Thymus (tissue), 14 donors: ENCODE measurements at places on chromosomes 3 and 15. TPM values are rescaled to one million over a fixed set of nuclear protein-coding genes. Genes with fewer than 3 reads are reported as not detected.
A peak's percentile ranks its signal among the peaks of the same experiment; 100 is the strongest.

ZDHHC23 gene
- total RNA-seq, result 1.7 TPM

CXCR6 gene
- 10.4 TPM for total RNA-seq

CPOX gene
- 17.2 TPM for total RNA-seq

SYNPR gene
- 0.09 TPM for total RNA-seq

DNA sequence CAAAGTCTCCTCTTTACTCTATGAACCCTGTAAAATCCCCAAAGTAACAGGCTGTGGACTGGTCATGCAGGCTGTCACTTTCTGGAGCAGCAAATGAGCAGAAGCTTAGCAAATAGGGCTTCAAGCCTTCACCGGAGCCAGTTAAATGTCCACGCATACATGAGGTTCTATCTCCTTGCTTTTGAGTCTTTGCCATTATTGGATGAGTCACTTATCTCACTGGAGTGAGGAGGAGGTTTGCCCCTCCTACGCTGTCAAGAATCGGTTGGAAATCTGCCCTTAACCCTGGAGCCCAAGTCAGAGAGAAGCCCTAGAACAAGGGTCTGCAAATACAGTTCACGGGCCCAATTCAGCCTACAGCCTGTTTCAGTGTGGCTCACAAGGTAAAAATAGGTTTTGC lies 126.1 kb upstream of the CTNNB1 start:
- H3K4me3 ChIP-seq, result no peak overlapping the region
- no peak for DNase-seq
- no peak overlapping the region for H3K27ac ChIP-seq
- H3K4me1 ChIP-seq, result no peaks in the 10 kb centered on the region
- no peaks in the 10 kb centered on the region for H3K36me3 ChIP-seq

GRCh38 chr3:23698652-23699313 lies 107.0 kb upstream of the UBE2E1 start:
- no peak for DNase-seq
- peaks cover 11% of the 10 kb centered on the region for H3K4me1 ChIP-seq
- H3K27ac ChIP-seq, result no peak overlapping the region
- H3K36me3 ChIP-seq, result no peaks in the 10 kb centered on the region
- H3K27me3 ChIP-seq, result no peaks in the 10 kb centered on the region

- no peak for DNase-seq
- no peak overlapping the region for H3K27ac ChIP-seq
- no peaks in the 10 kb centered on the region for H3K27me3 ChIP-seq
- no peak overlapping the region for H3K4me3 ChIP-seq
- H3K4me1 ChIP-seq, result peaks cover 12% of the 10 kb centered on the region
Measured at GRCh38 chr3:107970993-107971580, 119.7 kb downstream of the CD47 start.

DNA sequence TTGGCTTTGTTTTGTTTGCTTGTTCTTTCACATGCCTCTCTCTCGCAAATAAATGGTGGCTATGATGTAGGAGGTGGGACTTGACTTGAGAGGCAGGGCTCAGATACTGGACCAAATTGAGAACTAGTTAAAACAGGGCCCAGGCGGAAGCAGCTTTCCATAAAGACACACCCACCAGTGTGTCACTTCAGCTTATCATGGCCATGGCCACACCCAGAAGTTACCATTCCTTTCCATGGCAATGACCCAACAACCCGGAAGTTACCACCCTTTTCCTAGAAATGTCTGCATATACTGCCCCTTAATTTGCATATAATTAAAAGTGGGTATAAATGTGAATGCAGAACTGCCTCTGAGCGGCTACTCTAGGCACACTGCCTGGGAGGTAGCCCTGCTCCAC lies 62.6 kb upstream of the CNTN4 start:
- H3K4me3 ChIP-seq, result no peak overlapping the region
- no peak overlapping the region for H3K27ac ChIP-seq
- H3K36me3 ChIP-seq, result no peaks in the 10 kb centered on the region
- no peaks in the 10 kb centered on the region for H3K4me1 ChIP-seq

- H3K27me3 ChIP-seq, result no peaks in the 10 kb centered on the region
- no peak for DNase-seq
- H3K27ac ChIP-seq, result no peak overlapping the region
- no peaks in the 10 kb centered on the region for H3K4me1 ChIP-seq
Measured at GRCh38 chr15:73305331-73306211, 63.2 kb downstream of the HCN4 start.

GRCh38 chr3:14528081-14528480 lies 12.1 kb downstream of the GRIP2 start:
- no peak overlapping the region for H3K4me3 ChIP-seq
- no peaks in the 10 kb centered on the region for H3K36me3 ChIP-seq
- H3K4me1 ChIP-seq, result no peaks in the 10 kb centered on the region
- H3K27me3 ChIP-seq, result peaks cover 7% of the 10 kb centered on the region
- H3K27ac ChIP-seq, result no peak overlapping the region

DNA sequence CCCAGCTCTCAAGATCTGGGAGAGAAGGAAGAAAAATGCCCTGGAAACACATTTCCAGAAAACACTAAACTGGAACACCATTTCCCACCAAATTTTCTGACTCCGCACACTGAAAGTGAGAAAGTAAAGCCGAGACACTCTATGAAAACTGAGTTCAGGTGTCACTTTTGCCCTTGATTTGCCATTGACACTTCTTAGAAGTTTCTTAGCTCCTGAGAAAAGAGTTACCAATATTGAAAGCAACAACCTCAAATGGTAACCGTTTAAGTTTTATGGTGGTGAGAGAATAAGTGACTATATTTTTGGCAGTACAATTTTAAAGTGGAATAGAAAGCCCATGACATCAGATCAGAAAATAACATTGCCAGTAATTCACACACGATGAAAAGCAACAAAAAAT lies 39.0 kb downstream of the CD86 start:
- H3K4me3 ChIP-seq, result no peak overlapping the region
- H3K4me1 ChIP-seq, result no peaks in the 10 kb centered on the region
- no peaks in the 10 kb centered on the region for H3K36me3 ChIP-seq
- H3K27ac ChIP-seq, result no peak overlapping the region
- DNase-seq, result no peak
- no peaks in the 10 kb centered on the region for H3K27me3 ChIP-seq

DNA sequence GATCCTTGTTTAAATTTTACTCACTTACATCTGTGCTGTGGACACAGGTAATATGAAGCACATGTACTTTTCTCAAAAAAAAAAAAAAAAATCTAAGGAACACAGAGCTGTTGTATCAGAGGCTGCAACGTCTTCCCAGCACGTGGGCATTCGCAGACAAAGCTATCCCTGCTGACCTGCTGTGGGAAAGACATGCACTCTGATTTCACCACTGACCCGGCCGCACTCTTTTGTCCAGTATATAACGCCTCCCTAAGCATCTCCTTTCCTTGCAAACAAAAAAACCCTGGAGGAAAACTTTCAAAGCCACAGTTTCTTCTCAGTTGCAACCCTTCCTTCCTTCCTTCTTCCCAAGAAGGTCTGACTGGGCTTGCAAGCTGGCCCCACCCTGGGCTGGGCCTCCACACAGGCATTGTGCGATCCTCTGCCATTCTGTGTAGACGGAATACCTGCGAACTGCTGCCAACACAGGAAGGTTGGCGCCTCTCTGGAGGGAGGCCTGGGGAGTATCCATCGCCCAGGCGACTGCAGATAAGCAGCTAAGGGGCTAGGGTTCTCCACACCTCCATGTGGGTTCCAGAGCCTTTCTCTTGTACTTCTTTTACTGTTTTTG lies 50.8 kb downstream of the SLC12A8 start:
- H3K27me3 ChIP-seq, result no peaks in the 10 kb centered on the region
- H3K4me3 ChIP-seq, result no peak overlapping the region
- no peak overlapping the region for H3K27ac ChIP-seq
- no peaks in the 10 kb centered on the region for H3K36me3 ChIP-seq

DNA sequence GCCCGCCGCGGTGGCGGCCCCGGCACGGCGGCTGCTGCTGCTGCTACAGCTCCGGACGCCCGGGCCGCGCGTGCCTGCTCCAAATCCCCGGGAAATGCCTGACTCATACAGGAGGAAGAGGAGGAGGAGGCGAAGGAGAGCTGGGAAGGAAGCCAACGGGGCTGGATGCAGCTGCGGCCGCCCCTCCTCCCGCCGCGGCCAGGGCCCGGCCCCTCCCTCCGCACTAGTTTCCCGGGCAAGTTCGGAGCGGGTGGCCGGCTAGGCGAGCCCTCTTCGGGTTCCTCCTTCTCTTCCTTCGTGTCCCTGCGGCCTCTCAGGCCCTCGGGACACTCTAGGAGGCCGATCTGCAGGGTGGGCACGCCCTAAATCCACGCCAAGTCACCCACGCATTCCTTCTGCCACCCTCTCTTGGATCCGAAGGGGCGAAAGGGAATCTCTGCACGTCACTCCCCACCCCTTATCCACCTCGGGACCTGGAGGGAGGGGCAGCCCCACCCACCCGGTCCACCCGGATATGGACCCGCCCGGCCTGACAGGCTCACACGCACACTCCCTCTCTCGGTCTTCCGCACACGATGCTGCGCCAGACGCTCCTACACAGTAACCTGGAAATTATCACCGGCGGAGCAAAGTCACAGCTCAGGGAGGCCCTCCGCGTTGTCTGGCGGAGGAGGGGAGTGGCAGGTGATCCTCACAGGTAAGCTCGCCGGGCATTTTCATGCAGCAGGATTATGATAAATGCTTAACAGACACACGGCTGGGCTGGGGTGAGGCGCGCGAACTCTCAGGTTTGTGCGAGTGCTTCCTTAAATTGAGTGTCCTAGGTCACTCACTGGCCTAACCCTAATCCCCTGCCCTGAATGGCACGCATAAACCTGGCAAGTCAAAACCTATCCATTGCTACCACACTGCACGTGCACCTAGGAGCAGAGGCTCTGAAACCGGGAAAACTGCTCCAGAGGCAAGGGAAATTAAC lies at the start of the genes OSBPL10 and ZNF860:
Gene OSBPL10, minus strand, starts transcription at position 57 of the 976 bp plus-strand sequence. CDS start 83 bp downstream, outside the sequence.
Gene ZNF860, plus strand, starts transcription at position 545 of the 976 bp plus-strand sequence. CDS start 7,330 bp downstream, outside the sequence.
- no peaks in the 10 kb centered on the region for H3K36me3 ChIP-seq
- peaks cover 25% of the 10 kb centered on the region for H3K27me3 ChIP-seq
- H3K27ac ChIP-seq, result no peak within 1 kb of the TSS
- DNase-seq, result no peak
- peaks cover 4% of the 10 kb centered on the region for H3K4me1 ChIP-seq
- peak within 1 kb of the TSS; percentile 47 for H3K4me3 ChIP-seq

GRCh38 chr3:173732237-173732636 lies 334.7 kb downstream of the NLGN1 start:
- no peaks in the 10 kb centered on the region for H3K4me1 ChIP-seq
- no peak overlapping the region for H3K4me3 ChIP-seq
- H3K27ac ChIP-seq, result no peak overlapping the region
- H3K27me3 ChIP-seq, result no peaks in the 10 kb centered on the region
- no peaks in the 10 kb centered on the region for H3K36me3 ChIP-seq

DNA sequence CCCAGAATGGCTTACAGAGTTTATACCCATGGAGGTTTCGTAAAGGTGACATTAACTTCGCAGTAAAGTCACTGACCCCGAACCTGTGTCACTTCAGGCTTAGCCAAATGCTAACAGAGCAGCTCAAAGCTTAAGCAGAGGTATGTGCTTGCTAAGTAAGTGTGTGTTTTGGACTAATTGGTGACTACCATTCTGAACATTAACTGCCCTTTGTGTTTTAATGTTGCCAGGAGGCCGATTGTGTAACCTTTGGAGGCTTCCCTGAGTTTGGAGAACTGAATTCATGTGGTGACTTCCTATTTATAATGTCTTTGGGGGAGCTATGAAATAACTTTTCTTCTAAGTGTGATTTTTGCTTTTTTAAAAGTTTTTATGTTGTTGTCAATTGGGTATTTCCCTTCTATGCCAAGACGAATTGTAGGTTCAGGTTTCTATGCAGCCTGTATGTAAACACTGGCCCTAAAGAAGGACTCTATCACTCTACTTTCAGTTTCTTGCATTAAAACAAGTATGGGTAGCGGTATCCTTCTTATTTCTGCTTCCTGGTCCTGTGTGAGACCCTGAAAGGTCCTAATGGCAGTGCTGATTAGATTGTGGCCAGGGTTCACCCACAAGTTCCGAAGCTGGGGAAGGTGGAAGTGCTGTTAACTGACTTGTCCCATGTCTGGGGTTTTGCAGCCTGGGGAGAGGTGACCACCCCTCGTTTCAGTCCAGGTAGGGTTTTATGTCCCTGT lies 86.3 kb downstream of the IGF1R start:
- H3K27ac ChIP-seq, result peak overlapping the region; percentile 26
- H3K4me3 ChIP-seq, result no peak overlapping the region
- DNase-seq, result no peak
- no peaks in the 10 kb centered on the region for H3K27me3 ChIP-seq
- no peaks in the 10 kb centered on the region for H3K36me3 ChIP-seq
- peaks cover 20% of the 10 kb centered on the region for H3K4me1 ChIP-seq

DNA sequence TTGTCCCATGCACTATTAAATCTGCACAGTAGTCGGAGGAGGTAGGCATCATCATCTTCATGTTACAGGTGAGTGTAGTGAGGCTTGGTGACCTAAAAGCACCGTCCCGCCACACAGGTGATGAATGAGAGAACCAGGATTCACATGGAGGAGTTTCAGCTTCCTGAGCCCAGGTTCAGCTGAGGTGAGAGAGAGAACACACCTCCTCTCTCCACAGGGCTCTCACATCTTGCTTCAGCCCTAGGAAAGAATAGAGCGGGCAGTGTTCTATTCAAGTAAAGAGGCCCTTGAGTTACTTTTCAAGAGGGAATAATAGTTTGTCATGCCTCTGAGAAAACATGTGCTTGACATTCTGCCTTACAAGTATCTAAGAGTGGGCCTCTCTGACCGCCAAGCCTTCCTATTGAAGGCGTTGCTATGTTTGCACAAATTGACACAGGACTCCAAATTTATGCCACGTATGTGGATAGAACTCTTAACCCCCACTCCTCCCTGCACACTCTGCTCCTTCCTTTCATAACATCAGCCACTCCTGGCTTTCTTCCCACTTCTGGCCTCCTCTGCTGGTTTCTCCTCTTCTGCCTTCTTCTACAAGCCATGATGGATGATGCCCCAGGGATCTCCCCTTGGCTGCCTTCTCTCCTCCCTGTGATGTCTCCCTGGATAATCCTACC lies 138.3 kb upstream of the ABHD17C start:
- H3K4me1 ChIP-seq, result no peaks in the 10 kb centered on the region
- no peak overlapping the region for H3K4me3 ChIP-seq
- no peak for DNase-seq
- H3K27ac ChIP-seq, result no peak overlapping the region

DNA sequence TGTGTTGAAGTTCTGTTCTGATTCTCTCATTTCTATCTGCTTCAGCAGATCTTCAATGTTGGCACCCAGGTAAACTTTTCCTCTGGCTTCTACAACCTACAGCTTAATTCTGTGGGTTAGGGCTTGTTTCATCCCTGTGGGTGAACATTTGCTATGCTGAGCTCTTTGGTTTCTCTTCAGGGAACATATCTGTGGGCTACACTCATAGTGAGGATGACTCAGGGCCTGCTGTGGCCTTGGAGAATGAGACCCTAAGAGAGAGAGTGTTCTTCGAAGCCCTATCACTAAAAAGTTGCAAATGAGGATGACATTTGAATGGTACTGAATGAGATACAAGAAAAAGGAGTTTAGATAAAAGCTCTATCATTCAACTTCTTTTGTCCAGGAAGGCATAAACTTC lies 346.2 kb upstream of the CBLB start:
- no peak for DNase-seq
- H3K4me3 ChIP-seq, result no peak overlapping the region
- no peaks in the 10 kb centered on the region for H3K27me3 ChIP-seq
- no peaks in the 10 kb centered on the region for H3K36me3 ChIP-seq
- H3K4me1 ChIP-seq, result no peaks in the 10 kb centered on the region
